GM03348 (cell line): ENCODE measurements at places on chromosomes 4 and X.

GRCh38 chr4:100009490-100009889, 59.4 kb upstream of the H2AZ1 start:
- DNase-seq = no peak

DNA sequence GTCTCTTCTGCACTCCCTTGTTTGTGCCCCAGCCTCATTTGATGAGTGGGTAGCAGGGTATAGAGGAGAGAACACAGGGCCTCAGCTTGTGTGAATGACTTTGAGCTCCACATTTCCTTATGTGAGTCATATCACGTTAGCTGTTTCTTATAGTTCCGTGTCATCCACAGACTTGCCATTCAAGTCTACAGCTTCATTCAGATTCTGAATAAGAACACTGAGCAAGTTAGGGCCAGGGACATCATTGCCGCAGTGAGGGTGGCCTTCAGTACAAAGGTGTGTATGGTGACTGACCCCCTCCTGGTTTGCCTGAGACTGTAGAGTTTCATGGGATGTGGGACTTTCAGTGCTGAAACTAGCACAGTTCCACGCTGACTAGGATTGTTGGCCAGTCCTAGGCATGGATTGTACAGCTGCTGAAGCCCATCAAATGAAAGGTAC, 23.6 kb downstream of the KLF3 start:
- no peak for DNase-seq

GRCh38 chr4:162163892-162164759, at the start of gene FSTL5:
TSS of gene FSTL5 (minus strand) at chr4:162164000. CDS start at chr4:162111396, 52,604 bp downstream.
- peak; percentile 9 for DNase-seq

GRCh38 chr4:142044271-142044670, 407.9 kb downstream of the IL15 start:
- no peak for DNase-seq

DNA sequence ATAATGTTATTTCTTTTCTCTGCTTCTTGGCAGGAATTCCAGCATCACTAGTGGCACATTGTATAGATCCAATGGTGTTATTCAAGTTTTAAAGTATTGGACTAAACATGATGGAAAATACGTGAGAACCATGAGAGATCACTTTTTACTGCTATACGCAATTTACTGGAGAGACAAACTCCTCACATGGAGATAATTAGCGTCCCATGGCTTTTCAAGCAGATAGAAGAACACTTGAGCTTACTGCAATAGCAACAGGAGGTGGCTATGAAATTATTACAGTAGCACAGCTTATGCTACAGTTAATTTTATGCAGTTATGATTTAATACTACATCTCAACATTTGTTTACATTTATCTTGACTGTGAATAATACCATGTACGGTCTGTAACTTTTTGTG, 11.9 kb upstream of the TMEM185A start:
- no peak for DNase-seq

DNA sequence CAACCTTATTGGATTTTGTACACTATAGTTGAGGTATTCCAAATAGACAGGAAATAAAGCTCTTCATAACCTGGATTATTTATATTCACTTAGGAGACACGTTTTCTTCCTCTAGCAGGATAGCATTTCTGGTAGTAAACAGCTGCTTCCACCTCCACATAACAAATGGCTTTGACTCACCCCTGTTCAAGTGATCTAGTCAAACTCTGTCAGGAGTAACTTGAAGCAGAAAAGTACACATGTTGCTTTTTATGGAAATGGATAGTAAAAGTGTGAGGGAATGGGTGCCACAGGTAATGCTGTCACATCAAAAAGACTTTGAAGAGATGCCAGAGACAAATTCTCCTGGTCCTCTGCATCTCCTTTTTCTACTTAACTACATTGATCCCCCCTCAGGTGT, 258.7 kb upstream of the SLC7A11 start:
- no peak for DNase-seq

- no peak for DNase-seq
These were observed 1081.4 kb downstream of the FAT4 start for GRCh38 chr4:126396121-126396520.

DNA sequence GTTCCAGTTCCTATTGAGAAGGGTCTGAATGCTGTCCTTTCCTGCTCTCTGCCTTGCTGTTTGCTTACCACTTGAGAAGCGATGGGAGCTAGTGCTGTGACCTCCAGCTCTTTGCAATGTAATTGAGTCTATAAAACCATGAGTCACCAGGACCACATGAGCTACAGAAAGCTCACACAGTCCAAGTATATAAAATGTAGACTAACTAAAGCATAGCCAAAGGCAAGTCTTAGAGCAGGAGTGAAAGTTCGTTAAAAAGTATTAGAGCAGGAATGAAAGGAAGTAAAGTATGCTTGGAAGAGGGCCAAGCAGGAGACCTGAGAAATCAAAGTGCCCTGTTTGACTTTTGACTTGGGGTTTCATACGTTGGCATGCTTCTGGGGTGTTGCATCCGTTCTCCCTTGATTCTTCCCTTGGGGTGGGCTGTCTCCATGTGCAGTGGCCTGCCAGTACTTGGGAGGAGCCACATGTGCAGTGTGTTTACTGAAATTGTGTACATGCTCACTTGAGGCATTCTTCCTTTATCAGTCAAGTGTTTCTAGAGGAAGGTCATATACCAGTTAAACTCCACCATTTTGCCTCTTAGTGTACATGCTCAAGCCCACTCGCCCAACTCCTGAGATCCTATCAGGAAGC, 71.3 kb upstream of the KIT start:
- peak; percentile 19 for DNase-seq

DNA sequence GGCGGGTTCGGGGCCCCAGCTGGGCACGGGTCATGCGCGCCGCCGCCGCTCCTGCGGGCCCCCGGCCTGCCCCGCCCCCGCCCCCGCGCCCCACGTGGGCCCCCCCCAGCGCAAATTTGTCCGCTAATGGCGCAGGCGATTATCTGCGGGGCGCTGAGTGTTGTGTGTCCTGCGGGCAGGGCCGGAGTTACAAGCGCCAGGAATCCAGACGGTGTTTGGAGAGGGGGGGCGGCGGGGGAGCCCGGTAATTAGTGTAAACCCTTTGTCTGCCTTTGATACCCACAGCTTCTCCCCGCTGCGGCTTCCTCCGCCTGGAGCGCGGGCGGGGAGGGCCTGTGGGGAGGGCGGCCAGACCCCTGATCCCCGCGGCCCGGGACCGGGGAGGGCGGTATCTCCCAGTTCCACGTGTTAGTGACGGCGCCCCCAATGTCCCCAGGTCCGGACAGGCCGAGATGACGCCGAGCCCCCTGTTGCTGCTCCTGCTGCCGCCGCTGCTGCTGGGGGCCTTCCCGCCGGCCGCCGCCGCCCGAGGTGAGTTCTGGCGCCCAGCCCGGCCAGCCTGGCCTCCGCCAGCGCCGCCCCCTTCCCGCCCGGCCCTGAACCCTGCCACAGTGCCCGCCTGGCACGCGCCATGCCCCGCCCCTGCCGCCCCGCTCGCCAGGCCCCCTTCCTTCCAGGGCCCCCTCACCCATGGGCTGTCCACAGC, 761 bp downstream of the FGFRL1 start:
- DNase-seq = peak; percentile 68
